Renal pelvis (tissue), 12 donors: ENCODE measurements at places on chromosomes 7 and 10. TPM values are rescaled to one million over a fixed set of nuclear protein-coding genes. Genes with fewer than 3 reads are reported as not detected.
A peak's percentile ranks its signal among the peaks of the same experiment; 100 is the strongest.

DNA sequence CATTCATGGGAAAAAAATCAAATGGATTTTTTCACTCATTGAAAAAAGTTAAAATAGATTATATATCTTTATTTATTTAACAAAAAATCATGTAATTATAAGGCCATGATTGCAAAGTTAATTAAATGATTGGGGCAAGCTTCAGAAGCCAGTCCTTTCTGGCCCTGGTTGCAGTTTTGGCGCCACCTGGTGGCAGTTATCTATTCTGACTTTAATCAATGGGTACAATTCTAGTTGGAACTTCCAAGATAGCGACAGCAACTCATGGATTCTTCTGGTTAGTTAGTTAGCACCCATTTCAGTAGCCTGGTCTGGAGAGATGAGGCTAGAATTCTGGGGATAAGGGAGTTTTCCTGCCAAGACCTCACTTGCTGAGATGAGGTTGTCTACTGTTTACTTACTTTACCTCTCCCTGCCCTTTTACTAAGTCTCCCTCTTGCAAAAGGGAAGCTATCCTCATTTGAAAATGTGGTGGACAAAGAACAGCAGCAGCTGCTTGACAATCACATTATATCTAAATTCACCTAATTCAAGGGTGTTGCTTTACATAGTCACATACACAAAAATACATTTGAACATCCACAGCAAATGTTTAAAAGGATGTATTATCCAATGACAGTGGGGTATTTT, 42.3 kb downstream of the NOC3L start:
- DNase-seq = peak; percentile 52

Gene NODAL
- 0.14 TPM for polyA plus RNA-seq

Gene THSD7A
- 82.9 TPM for polyA plus RNA-seq

DNA sequence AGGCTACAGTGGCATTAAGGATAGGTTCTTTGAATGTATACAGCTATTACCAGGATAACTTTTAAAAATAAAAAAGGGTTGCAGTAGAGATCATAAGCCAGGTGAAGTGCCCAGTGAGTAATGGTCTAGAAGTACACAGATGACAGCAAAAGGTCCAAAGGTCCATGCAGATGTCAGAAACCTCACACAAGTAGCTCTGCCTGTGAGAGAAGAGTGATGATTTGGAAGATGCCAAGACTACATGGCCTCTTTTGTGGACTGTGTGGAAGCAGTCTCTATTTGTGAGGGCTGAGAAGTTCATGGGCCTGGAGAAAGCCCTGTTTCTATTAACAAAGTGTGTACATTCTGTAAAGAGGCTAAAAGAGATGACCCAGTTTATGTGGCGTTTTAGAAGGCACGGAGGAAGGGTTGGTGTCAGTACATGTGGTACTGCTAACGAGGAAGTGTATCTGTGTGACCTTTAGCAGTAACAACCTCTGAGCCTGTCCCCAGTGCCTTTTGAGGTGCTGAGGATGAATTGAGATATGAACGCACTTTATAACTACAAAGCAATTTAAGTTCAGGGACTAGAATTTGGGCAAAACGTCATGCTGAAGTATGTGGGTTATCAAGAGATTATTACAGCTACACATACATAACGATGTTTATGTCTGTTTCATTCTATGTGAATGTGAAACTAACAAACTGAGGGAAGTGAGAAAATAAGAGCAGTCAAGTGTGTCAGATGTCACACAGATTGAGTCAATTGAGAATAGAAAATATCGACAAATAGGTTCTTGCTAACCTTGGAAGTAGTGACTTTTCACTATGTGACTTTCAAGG, 7.6 kb downstream of the CYCS start:
- no peak for DNase-seq
